ENCODE measurements at places on chromosomes 1 and 21.

- no peak for DNase-seq
Measured at GRCh38 chr21:41851090-41851790, 27.9 kb downstream of the PRDM15 start.

DNA sequence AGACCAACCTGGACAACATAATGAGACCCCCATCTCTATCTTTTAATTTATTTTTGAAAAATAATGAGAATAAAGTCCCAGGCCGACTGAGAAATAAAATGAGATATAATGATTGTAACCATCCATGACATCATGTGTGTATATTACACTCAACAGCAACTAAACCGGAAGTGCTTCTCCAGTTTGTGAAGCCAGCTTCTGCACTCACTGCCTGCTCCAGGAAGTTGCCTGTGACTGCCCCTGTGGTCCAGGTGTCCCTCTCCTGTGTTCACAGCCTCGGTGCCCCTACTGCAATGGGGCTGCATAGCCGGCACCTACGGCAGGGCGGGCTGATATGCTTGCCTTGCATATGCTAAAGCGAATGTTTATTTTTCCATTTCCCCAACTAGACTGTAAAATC is 68.3 kb downstream of the SSBP3 start:
- no peak for DNase-seq

GRCh38 chr1:59243550-59243949 is 53.3 kb upstream of the FGGY start:
- no peak for DNase-seq

- no peak for DNase-seq
Measured at GRCh38 chr1:227155004-227155403, 163.3 kb downstream of the CDC42BPA start.

DNA sequence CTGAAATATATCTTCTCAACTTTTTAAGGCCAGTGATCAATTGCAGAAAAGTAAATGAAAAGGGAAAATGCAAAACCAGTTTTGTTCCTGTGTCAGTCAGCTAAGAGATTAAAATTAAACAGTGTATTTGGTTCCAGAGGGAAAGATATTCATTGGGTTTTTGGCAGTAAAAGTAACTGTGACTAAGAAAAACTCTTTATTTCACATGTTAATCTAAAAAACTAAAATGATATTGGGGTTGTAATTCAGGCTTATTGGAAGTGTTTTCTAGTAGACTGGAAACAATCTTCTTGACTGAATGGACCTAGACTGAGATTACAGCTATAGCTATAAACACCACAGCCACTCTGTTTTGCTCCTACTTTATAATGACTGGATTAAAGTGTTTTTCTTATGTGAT is 413.9 kb downstream of the ADGRL2 start:
- no peak for DNase-seq

- DNase-seq, result no peak
Measured at GRCh38 chr1:63739452-63739851, 34.4 kb upstream of the ROR1 start.

DNA sequence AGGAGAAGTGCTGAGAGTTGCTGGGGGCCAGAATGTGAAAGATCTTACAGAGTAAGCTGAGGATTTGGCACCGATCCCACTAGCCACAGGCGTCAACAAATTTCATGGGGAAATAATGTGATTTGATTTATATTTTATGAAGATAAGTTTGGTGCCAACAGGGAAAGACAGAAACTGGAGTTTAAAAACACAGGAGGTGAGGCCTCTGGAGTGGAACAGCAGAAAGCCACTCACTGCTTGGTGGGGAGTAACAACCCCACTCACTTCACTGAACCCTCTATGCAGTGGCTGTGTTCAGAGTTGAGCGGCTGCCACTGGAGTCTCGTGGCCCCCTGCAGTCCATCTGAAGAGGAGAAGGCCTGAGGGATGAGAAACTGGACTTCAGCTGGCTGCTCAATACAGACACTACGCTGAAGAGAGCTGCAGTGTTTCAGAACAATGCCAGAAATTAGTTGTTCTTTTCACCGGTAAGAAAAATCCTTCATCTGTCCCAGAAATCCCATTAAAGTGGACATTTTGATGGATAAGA is 48.0 kb upstream of the RXRG start:
- no peak for DNase-seq

- no peak for DNase-seq
Measured at GRCh38 chr1:154478639-154479038, 23.4 kb upstream of the TDRD10 start.

DNA sequence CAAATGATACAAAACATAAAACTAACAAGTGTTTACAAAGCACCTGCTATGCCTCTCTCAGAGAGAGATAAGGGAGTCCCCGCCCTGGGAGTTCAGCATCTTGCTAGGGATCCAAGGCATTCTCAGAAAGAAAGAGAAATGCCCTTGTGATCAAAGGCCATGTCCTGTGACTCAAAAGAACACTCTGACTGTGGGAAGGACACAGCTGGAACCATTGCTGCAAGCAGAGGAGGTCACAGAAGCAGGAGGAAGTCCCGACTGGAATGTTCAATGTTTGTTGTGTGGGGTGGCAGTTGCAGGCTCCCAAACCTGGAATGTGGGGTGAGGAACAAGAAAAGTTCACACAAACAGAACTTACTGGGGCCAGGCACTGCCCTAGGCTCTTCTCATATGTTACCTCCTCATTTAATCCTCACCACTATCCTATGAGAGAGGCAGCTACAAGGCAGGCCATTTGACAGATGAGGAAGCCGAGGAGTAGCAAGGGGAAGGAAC is 93.0 kb upstream of the GRIK3 start:
- no peak for DNase-seq

GRCh38 chr1:245378311-245378722 is 223.5 kb downstream of the KIF26B start:
- DNase-seq, result no peak

- no peak for DNase-seq
Measured at GRCh38 chr21:45031571-45032191, 42.7 kb upstream of the ADARB1 start.

DNA sequence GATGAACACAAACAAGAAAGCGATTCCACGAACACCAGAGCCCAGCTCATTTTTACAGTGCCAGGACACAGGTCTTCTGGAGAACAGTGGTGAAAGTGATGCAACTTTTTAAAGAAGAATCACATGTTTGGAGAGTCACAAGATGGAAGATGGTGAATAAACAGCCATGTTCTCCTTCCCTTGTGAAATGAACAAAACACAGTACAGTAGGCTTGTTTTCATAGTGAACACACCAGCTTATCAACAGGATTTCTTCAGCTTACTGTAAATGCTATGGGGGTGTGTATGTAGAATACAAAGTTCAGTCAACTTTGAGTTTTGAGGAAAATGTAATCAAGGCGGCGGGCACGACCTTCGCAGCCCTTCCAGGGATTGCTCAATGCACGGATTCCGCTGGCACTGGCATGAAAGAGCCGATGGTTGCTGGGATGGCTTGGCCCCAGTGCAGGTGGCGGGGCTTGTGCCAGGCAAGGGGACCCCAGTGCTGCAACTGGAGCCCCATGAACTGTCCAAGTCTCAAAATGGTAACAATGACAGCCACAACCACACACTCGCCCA is 9.7 kb downstream of the TMPRSS3 start:
- DNase-seq, result no peak

DNA sequence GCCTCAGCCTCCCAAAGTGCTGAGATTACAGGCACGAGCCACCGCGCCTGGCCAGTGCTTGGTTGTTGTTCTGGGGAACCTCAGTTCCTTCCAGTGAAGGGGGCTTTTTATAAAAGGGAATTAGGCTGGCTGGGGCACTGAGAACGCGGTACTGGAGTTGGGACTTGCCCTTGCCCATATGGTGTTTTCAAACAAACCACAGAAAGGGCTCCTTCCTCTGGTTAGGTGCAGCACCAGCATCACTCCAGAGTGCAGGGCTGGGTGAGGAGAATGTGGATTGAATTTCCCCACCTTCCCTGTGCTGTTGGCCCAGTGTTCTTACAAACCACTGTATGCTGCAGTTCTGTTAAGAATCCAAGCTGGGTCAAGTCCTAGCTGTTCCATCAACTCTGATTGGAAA is 5.3 kb downstream of the MAN1C1 start:
- DNase-seq, result no peak

- DNase-seq, result no peak
Measured at GRCh38 chr1:214400131-214400530, 119.2 kb downstream of the SMYD2 start.

- DNase-seq, result no peak
Measured at GRCh38 chr1:2213576-2214505, 14.3 kb upstream of the SKI start.

- DNase-seq, result no peak
Measured at GRCh38 chr1:241600496-241600901, 39.7 kb downstream of the CHML start.

DNA sequence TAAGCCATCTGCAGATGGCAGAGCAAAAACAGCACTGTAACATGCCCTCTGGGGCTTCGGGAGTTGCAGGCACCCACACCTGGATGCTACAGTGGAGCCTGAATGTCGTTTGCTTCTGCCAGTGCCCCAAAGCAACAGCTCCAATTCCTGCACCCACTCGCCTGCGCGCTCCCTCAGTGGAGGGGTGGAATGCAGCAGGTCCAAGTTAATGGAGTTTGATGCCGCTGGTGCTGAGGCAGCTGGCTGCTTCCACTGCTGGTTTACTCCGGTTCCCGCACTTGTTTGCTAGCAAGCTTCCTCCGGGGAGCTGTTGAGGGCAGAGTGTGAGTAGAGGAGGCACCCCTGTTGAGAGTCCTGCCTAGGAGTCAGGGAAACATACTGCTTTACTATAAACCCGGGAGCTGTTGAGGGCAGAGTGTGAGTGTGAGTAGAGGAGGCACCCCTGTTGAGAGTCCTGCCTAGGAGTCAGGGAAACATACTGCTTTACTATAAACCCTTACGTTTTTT is 584.0 kb upstream of the TMPRSS15 start:
- DNase-seq, result no peak

GRCh38 chr1:17119773-17120480 is 676 bp upstream of the PADI2 start:
- no peak for DNase-seq

DNA sequence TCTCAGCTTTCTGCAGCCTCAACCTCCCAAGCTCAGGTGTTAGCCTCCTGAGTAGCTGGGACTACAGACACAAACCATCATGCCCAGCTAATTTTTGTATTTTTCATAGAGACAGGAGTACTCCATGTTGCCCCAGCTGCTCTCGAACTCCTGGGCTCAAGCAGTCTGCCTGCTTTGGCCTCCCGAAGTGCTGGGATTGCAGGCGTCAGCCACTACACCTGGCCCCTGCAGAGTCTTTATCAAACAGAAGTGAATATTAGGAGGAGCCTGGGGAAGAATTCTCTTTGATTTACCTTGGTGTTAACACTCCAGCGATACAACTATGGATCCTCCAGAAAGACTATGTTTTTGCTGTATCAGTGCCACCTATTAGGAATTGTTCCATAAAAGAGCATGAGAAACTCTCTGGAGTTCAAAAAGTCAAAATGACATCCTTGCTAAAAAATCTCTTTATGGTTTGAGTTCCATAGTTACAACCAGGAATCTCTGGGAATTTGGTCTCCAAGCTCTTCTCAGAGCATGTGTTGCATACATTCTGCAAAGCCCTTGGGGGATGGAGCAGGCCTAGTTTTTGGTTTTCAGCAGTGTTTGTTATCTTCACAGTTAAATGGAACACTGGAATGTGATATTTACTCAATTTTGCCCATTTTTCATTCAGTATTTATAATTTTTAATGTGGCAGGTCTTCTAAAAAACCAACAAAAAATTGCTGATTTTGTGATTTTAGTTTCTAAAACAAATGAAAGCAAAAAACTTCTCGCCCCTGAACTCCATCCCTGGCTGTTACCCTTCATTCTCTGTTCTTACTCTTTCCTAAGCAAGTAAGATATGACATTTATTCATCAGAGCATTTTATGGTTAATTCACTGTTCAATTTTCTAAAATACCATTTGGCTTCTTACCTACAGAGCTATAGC is 77.3 kb downstream of the OLFML2B start:
- DNase-seq, result no peak

DNA sequence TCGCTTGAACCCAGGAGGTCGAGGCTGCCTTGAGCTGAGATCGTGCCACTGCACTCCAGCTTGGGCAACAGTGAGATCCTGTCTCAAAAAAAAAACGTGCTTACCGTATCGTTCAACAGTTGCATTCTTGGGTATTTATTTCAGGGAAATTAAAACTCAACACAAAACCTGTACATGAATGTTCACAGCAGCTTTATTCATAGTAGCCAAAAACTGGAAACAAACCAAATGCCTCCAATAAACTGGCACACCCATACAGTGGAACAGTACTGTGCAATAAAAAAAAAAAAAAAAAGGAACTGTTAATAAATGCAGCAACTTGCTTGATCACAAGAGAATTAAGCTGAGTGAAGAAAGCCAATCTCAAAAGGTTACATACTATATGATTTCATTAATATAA is 6.7 kb downstream of the KHDRBS1 start:
- DNase-seq, result no peak

GRCh38 chr21:39353295-39353694 is 4.4 kb upstream of the HMGN1 start:
- no peak for DNase-seq

- DNase-seq, result peak; percentile 71
Measured at GRCh38 chr1:109790735-109791494, 27.2 kb upstream of the EPS8L3 start.

GRCh38 chr1:226798427-226799411 is 59.6 kb upstream of the ITPKB start:
- DNase-seq, result peak; percentile 42

- DNase-seq, result no peak
Measured at GRCh38 chr1:2525572-2525919, 850 bp downstream of the PANK4 start.

GRCh38 chr1:186841599-186841998 is 12.8 kb downstream of the PLA2G4A start:
- no peak for DNase-seq

DNA sequence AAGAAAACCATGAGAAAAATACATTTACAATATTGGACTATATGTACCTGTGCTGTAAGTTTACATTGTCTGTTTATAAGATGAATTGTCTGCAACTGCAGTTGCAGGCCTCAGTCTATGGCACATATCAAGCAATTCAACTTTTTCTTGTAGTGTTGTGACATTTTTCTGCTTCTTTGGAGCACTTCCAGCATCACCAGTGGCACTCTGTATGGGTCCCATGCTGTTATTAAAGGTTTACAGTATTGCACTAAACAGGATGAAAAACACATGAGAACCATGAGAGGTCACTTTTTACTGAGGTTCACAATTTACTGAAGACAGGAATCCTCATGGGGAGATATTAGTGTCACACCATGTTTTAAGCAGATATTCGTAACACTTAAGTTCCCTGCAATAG is 118.6 kb downstream of the GRIK1 start:
- no peak for DNase-seq

GRCh38 chr1:81414488-81415015 is 386.2 kb upstream of the ADGRL2 start:
- no peak for DNase-seq

- no peak for DNase-seq
Measured at GRCh38 chr1:113780374-113781146, 21.3 kb upstream of the PHTF1 start.

GRCh38 chr1:44544960-44545359 is 129.3 kb downstream of the TMEM53 start:
- DNase-seq, result no peak

DNA sequence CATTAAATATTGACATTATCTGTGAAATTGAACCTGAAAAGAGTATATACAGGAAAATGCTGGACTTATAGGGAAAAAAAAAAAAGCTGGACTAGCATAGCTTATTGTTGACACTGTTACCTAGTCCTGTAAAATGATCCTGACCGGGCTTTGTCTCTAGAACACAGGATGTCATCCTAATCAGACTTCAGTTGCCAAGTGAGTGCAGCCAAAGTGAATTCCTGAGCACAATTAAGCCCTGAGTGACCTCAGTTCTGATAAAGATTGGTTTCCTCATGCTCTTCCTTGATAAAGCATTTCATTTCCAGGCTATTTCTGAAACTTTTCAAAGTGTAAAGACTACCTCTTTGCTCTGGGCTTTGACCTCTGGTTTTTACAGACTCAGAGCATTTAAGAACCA is 19.8 kb downstream of the SELP start:
- no peak for DNase-seq

Measured in activated T-cell treated with anti-CD3 and anti-CD28 coated beads for 24 hours (primary cell).